ENCODE measurements at places on chromosomes 5 and 9.

DNA sequence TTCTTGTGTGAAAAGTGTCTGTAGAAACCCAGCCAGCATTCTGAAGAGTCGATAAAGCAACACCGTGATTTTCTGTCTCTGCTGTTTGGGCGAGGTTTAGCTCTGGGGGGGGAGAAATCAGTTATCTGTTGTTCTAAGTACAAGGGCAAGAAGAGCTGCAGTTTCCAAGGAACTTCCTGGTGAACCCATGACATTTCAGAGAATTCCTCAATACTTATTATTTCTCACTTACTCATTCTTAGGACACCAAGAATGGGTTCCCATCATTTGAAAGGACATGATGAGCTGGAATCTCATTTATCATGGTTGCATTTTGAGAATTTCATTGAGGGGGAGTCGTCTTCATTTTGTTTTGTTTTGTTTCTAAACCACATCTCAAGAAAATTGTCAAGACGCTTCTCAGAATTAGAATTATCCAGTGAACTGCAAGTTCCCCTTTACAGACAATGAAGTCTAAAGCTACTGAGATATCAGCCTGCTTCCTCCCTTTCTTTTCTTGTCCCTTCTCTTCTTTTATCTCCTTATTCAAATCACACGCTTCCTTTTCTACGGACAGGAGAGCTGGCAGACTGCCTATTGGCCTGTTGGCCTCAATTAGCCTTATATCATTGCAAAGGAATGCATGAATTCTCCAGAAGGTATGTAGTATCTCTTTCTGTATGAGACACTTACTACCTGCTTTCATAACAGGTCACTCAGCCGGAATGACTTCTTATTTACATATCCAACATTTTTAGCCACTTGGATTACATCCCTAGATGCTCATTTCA lies 53.7 kb downstream of the ZNF462 start:
- no peak for DNase-seq

DNA sequence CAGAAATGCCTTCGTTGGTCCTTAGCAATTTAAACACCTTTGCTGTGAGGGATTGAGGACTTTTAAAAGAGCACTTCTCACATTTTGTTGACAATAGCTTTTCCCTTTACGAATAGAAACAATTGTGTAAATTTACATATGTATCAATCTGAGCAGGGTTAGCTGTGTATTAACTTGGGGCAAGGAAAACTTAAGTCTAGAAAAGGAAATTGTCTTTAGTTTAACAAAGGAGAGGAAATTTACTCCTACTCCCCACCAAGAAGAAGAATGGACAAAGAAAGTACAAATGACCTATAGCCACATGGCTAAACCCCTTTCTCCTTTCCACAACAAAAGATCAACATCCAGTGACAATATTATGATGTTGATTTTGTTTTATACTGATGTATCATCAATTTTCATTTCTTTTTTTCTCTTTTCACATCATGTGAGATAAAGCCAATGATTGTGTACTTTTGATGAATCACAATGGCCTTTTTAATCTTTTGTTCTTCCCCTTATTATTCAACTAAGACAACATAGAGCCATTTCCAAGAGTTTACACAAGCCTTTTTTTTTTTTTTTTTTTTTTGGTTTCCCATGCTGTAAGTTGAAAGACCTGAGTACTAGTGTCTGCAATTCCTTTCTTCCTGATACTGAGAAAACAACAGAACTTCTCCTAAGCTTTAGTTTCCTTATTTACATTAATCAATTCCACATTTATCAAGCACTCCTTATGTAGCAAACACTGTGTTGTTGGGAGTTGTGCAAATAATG lies 19.0 kb downstream of the FOXB2 start:
- no peak for DNase-seq

GRCh38 chr9:128891321-128892220 lies 9.6 kb downstream of the LRRC8A start:
- DNase-seq, result no peak

- no peak for DNase-seq
Measured at GRCh38 chr5:171445644-171446516, 26.4 kb downstream of the FGF18 start.

DNA sequence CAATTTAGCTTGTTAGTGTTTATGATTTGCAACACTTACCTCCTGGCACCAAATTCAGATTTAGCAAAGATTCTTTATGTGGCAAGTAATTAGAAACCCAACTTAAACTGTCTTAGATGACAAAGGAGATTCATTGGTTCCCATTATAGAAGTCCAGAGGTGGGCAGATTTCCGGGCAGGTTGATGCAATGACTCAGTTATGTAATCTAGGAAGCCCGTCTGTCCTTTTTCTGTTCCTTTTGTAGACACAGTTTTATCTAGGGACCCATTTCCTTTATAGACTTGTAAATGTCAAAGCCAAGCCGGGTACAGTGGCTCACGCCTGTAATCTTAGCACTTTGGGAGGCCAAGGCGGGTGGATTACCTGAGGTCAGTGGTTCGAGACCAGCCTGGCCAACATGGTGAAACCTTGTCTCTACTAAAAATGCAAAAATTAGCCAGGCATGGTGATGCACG lies 20.3 kb upstream of the ANKRD33B start:
- no peak for DNase-seq

- DNase-seq, result no peak
Measured at GRCh38 chr5:115381911-115382662, 85.6 kb upstream of the CCDC112 start.

DNA sequence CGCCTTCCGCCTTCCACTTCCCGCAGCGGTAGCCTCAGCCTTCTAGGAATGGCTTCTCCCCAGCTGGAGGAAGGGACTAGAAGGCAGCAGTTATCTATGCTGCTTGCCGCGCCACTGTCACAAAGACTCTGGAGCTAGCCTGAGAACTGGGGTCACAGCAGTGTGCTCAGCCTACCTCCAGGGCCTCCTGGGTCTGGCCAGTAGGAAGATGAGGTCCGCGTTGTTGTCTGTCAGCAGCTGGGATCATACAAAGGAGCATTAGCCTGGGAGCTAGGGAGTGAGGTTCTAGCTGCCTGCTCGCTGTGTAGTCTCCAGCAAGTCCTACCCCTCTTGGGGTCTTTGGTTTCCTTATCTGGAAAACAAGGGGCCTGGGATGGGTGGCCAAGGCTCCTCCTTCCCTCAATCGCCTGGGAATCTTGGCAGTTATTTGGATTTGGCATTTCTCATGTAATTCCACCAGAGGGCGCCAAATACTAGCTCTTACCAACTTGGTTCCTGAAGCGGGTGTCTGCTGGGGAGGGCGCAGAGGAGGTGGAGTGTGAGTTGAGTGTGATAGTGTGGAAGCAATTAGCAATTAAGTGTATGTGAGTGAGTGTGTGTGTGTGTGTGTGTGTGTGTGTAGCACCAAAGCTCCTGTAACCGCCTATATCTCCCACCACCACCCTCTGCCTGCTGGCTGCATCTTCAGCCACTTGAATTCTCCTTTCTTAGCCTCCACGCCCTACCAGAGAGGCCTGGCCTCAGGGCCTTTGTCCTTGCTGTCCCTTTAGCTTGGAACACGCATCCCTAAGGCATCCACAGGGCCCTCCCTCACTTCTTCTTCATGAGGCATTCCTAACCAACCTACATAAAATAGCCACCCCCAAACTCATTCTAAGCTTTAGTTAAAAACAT lies 97.1 kb downstream of the ENTREP1 start:
- DNase-seq, result peak; percentile 35

DNA sequence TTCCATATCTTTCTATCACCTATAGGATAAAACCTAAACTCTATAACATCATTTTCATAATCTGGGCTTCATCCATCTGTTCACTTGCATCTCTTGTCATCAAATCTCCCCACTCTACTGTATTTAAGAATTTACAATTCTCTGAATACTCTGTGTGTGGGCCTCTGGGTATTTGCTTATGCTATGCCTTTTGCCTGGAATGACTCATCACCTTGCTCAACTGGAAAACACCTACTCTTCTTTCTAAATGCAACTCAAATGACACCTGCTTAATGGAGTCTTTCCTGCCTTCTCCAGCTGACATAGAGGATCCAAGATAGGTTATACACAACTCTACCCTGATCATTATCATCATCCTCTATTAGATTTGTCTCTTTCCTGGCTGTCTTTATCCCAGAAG lies 421.7 kb downstream of the SPATA31D1 start:
- DNase-seq, result no peak

DNA sequence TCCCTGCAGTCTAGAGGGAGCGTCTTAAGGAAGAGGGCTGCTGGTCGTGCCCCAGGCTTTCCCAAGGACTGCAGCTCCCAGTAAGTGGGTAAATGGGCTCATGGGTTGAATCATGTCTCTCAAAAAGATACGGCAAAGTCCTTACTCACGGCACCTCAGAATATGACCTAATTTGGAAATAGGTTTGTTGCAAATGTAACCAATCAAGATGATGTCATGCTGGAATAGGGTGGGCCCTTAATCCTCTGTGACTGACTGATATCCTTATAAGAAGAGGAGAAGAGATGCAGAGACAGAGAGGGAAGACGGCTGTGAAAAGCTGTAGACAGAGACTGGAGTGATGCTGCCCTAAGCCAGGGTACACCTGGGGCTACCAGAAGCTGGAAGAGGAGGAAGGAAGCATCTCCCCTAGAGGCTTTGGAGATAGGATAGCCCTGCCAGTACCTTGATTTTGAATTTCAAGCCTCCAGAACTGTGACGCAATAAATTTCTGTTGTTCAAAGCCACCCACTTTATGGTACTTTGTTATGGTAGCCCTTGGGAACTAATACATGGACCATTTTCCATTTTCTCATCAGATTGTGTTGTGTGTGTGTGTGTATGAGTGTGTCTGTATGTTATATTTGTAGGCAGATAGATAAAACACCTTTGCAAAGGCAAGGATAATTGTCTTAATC lies 15.0 kb downstream of the GALNT10 start:
- no peak for DNase-seq

DNA sequence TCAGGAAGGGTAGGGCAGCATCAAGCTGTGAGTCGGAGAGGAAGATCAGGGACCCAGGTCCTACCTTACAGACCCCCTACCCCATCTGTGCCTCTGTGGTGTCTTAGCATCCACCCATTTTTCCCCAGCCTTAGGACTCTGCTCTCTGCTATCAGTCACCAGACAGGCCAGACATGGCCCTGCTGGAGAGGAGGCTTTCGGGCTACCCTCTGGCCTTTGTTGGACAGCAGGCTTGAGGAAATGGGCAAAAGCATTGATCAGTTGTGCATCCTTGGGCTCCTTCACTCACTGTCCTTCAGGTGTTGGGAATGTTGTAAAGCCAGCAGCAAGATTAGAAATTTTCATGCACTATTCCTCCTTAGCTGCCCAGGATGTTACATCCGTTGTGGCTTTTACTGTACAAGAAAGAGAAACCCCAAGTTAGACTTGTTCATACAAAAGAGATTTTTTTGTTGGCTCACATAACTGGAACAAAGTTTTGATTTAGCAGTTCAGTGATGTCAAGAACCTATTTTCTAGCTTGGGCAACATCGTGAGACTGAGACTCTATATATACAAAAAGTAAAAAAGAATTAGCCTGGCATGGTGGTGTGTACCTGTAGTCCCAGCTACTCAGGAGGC lies 17.4 kb upstream of the TNFAIP8 start:
- no peak for DNase-seq

- peak; percentile 67 for DNase-seq
Measured at GRCh38 chr9:128412120-128412790, 8.4 kb upstream of the CERCAM start.

- DNase-seq, result no peak
Measured at GRCh38 chr5:156197042-156197635, 129.8 kb upstream of the SGCD start.

DNA sequence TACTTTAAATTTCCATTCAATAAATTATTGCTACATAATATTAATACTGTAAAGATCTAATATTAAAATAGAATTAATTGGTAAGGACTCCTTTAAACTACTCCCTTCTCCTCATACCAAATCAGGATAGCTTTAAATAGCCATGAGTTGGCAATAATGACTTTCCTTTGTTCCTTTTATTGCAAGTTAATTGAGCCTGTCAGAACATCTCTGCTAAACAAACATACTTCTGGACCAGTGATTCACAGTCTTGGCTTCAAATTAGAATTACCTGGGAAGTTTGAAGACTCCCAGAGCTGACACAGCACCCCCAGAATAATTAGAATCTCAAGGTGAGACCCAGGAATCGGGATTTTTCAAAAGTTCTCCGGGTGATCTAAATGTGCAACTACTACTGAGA lies 18.7 kb downstream of the C5orf58 start:
- no peak for DNase-seq

- no peak for DNase-seq
Measured at GRCh38 chr5:65819905-65820240, 97.9 kb downstream of the NLN start.

- DNase-seq, result no peak
Measured at GRCh38 chr9:89409466-89409865, 88.4 kb downstream of the SEMA4D start.

GRCh38 chr9:86298873-86299272 lies 16.5 kb upstream of the ISCA1 start:
- no peak for DNase-seq

- no peak for DNase-seq
Measured at GRCh38 chr9:6133346-6134063, 82.1 kb upstream of the IL33 start.

DNA sequence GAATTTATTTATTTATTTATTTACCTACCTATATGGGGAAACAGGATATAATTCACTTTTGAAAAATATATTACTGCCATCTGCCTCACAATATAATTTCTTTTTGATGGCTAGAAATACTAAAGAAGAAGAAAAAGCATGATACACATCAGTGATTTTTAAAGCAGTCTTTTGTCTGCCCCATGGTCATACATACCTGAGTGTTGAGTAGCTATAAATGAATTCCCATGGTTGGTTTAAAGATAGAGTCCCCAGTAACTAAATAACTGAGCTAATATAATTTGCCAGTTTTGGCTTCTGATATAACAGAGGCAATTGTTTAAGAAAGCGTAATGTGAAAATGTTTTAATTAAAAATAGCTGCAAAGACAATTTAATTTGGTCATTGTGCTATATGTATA lies 447.8 kb downstream of the PDE4D start:
- no peak for DNase-seq

DNA sequence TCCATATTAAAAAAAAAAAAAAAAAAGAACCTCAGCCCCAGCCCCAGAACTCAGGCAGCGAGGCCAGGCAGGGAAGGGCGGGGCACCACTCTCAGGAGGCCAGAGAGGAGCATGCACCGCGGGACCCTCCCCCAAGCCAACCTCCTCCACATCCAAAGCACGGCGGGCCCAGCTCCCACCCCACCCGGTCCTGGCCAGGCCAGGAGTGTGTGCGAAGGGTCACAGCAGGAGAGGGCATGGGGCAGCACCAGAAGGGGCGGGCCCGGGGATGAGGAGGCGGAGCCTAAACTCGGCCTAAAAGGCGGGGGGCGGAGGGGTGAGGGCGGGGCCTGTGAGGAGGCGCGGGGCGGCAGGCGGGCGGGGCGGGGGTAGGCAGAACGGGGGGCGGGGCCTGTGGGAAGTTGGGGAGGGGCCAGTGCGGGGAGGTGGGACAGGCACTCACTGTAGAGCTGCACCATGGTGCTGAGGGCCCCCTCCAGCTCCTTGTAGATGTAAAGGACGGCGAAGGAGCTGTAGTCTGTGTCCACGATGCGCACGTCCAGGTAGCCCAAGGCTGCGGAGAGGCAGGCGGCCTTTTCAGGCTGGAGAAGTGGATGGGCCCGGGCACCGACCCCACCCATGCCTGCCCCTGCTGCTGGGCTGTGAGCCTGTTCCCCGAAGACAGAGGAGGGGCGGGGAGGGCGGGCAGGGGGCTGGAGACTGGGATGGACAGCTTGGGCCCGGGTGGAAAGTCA lies 1.2 kb downstream of the LCN15 start:
- peak; percentile 40 for DNase-seq

- no peak for DNase-seq
Measured at GRCh38 chr9:134379831-134380365, 53.6 kb downstream of the RXRA start.

- no peak for DNase-seq
Measured at GRCh38 chr5:29794141-29794787, 1399.2 kb upstream of the CDH6 start.

Measured in progenitor cell of endocrine pancreas (in vitro differentiated cells).